ENCODE measurements at places on chromosomes 11 and 22.

DNA sequence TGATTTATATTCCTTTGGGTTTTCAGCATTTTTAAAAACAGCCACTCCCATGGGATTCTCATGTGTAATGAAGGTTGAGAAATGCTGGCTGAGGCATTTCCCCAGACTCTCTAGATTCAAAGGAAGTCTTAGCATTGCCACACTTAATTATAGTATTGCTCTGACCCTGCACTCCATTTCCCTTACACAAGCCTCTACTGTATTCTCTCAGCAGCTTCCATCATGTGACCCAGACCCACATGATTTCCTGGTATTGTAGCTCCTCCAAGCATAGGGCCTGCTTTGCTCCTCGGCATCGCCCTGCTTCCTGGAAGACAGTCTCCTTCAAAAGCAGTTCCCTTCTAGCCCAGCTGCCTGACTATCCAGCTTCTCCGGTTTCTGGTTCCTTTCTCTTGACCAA is 261.5 kb downstream of the LARGE1 start:
- DNase-seq: no peak

DNA sequence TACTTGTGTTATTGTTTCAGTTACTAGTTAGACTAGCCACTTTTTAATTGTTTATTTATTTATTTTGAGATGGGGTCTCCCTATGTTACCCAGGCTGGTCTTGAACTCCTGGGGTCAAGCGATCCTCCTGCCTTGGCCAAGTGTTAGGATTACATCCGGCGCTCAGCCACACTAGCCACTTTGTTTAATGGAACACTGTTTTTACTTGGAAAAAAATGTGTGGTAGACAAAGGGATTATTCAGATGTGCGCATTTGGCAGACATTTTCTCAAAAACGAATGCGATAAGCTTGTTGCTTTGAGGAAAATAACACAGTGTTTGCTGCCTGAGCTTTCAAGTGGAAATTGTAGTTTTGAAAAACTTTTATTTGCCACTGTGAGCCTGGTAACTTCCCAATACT is 51.0 kb downstream of the CTNND1 start:
- no peak for DNase-seq

DNA sequence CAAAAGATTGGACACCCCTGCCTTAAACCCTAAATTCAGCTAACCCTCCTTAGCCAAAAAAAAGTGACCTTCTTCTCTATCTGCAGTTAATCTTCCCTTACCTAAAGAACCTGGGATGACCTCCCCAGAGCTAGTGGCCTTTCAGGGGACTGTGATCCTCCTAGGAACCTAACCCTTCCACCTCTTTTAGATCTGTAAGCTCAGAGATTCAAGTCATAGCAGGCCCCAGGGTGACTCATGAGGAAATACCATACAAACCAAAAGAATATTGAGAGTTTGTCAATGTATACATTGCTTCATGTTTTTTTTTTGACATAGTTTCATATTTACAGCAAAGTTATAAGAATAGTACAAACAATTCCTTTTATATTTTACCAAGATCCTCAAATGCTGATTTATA is 38.3 kb upstream of the CXCR5 start:
- DNase-seq: no peak

DNA sequence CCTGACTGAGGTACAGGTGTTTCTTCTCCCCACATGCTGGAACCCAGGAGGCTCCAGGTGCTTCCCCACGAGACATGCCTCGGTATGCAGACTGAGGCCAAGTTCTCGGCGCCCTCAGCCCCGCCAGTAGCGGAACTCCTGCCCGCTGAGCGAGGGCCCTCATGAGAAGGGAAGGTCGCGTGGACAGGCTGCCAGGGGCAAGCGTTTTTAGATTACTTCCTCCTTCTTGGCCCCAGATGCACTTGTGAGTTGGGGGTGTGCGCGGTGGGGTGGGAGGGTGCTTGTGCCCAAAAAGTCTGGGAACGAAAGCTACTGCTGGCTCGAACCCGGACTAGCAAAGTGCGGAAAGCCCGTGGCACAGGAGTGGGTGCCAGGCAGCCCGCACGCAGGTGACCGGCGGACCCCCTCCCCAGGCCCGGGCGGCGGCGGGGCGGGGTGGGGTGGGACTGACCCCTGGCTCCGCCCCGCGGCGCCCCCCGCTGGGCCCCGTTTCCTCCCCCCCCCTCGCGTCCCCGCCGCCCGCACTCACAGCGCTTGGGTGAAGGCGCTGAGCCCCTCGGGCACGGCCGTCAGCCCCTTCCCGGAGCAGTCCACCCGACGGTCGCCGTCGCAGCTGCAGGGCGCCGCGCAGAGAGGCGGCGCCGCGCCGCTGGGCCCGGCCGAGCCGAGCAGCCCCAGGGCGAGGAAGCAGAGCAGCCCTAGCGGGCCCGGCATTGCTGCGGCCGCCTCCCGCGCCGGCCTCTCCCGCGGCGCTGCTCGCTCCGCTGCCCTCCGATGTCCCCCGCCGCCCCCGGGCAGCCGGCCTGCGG is 797 bp downstream of the LGR4 start:
- no peak for DNase-seq

GRCh38 chr22:37782340-37783168 is 25.2 kb upstream of the GCAT start:
- DNase-seq: no peak

GRCh38 chr11:59854871-59855270 is 9.6 kb upstream of the CBLIF start:
- DNase-seq: no peak

- no peak for DNase-seq
Observed at GRCh38 chr11:126598344-126599216, 243.1 kb downstream of the ST3GAL4 start.

GRCh38 chr11:6542727-6543126 is 45.6 kb downstream of the DNHD1 start:
- no peak for DNase-seq

GRCh38 chr11:68753300-68753699 is 2.0 kb upstream of the TESMIN start:
- no peak for DNase-seq

- DNase-seq: no peak
Observed at GRCh38 chr11:17719938-17720795, 796 bp downstream of the MYOD1 start.

DNA sequence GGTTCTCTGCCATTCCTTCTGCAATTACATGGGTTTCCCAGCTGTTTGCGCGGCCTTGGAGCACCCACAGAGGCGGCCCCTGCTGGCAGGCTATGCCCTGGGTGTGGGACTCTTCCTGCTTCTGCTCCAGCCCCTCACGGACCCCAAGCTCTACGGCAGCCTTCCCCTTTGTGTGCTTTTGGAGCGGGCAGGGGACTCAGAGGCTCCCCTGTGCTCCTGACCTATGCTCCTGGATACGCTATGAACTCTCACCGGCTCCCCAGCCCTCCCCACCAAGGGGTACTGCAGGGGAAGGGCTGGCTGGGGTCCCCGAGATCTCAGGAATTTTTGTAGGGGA is 2.6 kb downstream of the RCE1 start:
- DNase-seq: no peak
